ENCODE measurements at places on chromosomes 7 and 10. TPM values are rescaled to one million over a fixed set of nuclear protein-coding genes. Genes with fewer than 3 reads are reported as not detected.
A peak's percentile ranks its signal among the peaks of the same experiment; 100 is the strongest.

- no peak for DNase-seq
Observed at GRCh38 chr7:47509571-47509970, 72.3 kb downstream of the TNS3 start.

DNA sequence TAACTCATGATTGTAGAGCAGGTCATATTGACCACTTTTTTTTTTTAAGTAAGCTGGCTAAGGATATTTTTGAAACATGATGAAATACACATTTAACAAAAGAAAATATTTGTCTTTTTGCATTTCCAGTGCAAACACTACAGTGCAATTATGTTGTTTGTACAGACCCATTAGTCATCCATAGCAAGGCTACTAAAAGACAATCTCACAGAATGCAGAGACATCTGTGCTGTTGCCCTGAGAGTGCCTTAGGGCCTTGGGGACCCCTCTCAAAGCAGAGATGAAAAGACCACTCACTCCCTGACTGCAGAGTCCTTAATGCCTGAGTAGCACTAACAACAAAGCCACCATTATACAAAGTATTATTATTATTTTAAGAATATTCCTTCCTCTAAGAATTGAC, 104.5 kb downstream of the NRCAM start:
- DNase-seq = no peak

DNA sequence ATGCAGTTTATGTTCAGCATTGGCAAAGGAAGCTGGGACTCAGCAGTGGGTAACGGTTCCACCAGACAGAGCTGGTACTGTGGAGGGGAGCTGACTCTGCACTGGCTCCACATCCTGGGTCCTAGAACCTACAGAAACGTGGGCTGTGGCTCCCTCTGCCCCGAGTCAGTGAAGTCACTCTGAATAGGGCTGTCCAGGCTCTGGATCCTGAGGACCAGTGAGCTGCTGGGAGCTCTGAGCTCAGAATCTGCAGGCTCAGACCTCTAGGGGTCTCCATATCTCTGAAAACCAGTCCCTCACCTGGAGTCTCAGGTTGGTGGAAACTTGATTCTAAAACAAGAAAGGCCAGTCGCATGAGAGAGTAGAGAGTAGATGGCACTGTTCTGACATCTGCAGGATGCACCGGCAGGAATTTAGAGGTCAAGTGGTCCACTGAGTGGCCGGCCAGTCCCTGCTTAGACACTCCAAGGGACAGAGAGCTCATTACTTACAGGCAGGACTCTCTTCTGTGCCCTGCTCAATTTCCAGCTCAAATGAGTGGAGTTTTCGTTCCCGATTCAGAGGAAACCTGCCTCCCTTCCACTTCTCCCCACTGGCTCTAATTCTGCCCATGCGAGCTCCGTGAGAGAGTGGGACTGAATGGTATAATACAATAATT, 18.6 kb downstream of the NPFFR1 start:
- peak; percentile 37 for DNase-seq

- DNase-seq = no peak
Observed at GRCh38 chr10:21078410-21079329, 181.6 kb upstream of the NEBL start.

DNA sequence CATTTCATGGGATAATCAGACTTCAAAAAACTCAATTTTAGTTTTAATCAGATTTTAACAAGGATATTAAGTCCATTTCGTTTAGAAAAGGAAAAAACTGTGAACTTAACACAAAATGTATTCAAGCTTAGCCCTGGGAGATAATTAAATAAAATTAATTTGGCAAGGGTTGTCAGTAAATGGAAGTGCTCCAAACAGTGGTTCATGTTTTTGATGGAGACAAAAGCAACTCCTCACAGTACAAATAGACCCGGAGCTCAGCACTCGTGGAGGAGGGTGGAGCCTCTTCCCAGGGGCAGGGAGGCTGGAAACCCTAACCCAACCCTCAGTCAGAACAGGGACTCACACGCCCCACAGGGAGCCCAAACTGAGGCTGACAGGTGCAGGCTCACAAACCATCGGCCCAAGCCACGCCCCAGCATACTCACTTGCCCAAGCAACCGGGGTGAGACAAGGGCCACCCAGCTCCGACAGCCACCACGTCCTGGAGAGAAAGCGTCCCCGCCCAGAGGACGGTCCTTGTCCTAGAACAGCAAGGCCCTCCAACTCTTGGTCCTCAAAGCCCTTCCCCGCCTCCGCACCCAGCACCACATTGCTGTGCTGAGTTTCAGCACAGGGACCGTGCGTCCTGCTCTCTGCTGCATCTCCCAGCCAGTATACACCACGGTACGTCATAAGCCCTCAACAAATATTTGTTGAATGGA, 39.8 kb downstream of the MAD1L1 start:
- DNase-seq = no peak

DNA sequence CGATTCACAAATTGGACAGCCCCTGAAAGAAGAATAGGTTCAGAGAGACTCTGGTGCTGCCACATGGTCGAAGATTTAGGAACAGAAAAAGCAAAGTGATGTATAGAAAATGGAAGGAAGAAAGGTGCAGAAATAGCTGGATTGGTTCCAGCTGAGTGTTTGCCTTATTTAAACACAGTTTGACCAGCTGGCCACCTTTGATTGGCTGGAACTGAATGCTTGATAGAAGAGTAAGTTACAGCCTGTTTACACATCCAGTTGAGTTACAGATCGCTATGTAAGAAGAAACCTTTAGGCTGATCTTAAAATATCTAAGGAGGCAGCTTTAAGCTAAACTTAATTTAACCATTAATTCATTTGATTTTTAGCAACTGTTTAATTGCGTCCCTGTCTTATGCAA, 40.3 kb upstream of the KAT6B start:
- no peak for DNase-seq

DNA sequence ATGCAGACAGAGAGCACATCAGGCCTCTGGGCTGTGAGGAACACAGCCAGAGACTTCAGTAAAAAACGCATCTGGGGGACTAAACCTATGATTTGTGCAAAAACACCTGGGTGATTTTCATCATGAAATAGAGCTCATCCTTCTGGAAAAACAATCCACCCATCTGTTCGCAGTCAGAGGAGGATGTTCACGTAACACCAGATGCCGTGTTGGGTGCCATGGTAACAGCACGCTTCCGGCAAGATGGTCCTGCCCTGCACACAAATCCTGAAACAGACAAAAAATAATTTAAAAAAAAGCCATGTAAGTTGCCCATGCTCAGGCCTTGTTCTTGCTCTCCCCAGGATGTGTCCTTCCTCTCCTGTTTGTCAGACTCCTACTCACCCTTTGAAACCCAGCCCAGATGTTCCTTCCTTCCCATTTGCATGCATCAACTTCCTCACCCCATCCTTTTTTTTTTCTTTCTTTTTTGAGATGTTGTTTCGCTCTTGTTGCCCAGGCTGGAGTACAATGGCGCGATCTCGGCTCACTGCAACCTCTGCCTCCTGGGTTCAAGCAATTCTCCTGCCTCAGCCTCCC, 28.3 kb upstream of the GNA12 start:
- DNase-seq = no peak

GRCh38 chr7:114099337-114099736, 180.5 kb upstream of the PPP1R3A start:
- DNase-seq = no peak

DNA sequence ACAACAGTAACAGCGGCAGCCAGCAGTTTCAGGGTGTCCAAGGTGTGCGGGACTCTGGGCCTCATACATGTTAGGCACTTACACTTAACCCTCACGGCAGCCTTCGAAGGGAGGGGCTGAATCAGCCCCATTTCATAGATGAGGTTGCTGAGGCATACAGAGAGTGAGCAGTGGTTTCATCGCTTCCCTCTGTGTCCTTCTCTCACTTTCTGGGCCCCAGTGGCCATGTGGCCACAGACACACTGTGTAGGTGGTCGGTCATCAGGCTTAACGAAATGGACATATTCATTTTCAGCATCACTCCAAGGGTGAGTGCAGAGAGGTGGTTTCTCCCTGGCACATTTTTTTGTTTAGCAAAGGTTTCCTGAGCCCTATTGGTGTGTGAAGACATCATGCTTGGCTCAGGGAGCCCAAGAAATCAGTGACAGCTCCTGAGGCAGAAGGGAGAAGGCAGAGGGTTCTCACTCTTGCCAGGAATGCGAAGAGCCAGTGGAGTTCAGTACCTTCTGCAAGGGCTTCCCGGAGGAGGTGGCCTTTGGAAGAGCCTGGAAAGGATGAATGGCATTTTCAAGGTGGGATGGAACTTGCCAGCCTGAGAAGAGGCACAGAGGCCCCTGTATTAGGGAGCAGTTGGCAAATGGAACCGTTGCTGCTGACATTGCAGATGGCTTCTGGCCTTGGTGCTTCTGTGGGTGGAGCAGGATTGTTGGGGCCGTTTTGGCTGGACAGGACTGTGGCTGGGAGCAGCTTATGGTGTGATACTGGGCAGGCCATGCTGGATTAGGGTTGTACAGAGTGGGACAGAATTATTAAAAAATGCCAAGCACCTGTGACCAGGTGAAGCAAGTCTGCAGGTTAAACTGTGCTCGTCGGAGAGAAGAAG, 61.7 kb upstream of the PPIF start:
- no peak for DNase-seq

DNA sequence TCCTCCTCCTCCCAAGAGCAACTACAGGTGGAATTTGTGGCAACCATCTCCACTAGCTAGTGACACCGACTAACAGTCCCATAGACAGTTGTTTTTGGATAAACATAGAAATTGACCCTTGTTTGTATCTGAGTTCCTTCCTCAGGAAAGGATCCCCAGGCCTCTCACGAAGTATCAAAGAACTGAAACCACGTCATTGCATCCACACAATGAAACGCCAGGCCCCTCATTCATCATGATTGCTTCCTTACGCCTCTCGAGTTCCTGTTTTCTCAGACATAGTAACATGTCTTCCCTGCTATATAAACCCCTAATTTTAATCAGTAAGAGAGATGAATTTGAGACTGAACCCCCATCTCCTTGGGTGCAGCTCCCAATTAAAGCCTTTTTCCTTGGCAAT, 18.1 kb downstream of the SLC35G1 start:
- DNase-seq = no peak

The CTAGE15 gene
- total RNA-seq = 2.5 TPM

The NPSR1 gene
- total RNA-seq = not detected

The CYP3A4 gene
- not detected for total RNA-seq

The FAM24B gene
- 6.9 TPM for total RNA-seq

The CFAP69 gene
- total RNA-seq = 0.95 TPM

The DNAJC1 gene
- total RNA-seq = 20.1 TPM

The CUZD1 gene
- 0.92 TPM for total RNA-seq

The TUBAL3 gene
- total RNA-seq = 1.1 TPM

The BTBD16 gene
- total RNA-seq = 0.53 TPM

The LRRC18 gene
- total RNA-seq = not detected
